Thoracic aorta (tissue), 2 donors: ENCODE measurements at places on chromosomes 2 and 18. TPM values are rescaled to one million over a fixed set of nuclear protein-coding genes. Genes with fewer than 3 reads are reported as not detected.

KCNG2 gene
- 1.5 TPM for total RNA-seq

GRCh38 chr2:32591669-32592463 is 36.0 kb upstream of the TTC27 start:
- DNase-seq = no peak
- peaks cover 6% of the 10 kb centered on the region for H3K36me3 ChIP-seq
- no peak overlapping the region for H3K4me3 ChIP-seq
- H3K27ac ChIP-seq = no peak overlapping the region

DNA sequence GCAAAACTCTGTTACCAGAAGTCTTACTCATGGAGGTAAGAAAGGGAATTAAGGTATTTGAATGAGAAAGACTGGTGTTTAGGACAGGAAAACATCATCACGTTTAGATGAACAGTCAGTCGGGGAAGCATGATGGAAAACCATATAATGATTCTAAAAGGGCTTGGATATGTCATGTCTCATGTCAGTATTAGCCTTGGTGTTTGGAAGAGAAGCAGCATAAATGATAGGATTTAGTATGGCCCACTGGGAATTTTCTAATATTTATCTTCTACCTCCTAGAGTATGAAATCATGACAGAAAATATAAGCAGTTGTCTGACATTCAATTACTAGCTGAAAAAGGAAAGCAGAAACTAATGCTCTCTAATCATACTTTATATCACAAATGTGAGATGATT is 1643.6 kb upstream of the CELF4 start:
- no peak for DNase-seq
- H3K27me3 ChIP-seq = no peaks in the 10 kb centered on the region
- H3K27ac ChIP-seq = no peak overlapping the region
- no peaks in the 10 kb centered on the region for H3K4me1 ChIP-seq
- no peaks in the 10 kb centered on the region for H3K36me3 ChIP-seq

GRCh38 chr2:60641811-60642788 is 88.6 kb upstream of the BCL11A start:
- H3K4me1 ChIP-seq = no peaks in the 10 kb centered on the region
- no peak for DNase-seq
- no peak overlapping the region for H3K4me3 ChIP-seq
- no peak overlapping the region for H3K27ac ChIP-seq
- H3K36me3 ChIP-seq = no peaks in the 10 kb centered on the region
- no peaks in the 10 kb centered on the region for H3K27me3 ChIP-seq

GRCh38 chr2:67446491-67446911 is 49.4 kb downstream of the ETAA1 start:
- H3K4me3 ChIP-seq = no peak overlapping the region
- no peaks in the 10 kb centered on the region for H3K27me3 ChIP-seq
- no peak for DNase-seq
- no peak overlapping the region for H3K27ac ChIP-seq
- no peaks in the 10 kb centered on the region for H3K36me3 ChIP-seq

- no peak overlapping the region for H3K4me3 ChIP-seq
- peaks cover 19% of the 10 kb centered on the region for H3K4me1 ChIP-seq
- no peak overlapping the region for H3K27ac ChIP-seq
- no peak for DNase-seq
- no peaks in the 10 kb centered on the region for H3K36me3 ChIP-seq
These were observed 16.6 kb downstream of the SESTD1 start for GRCh38 chr2:179248024-179248348.

BOK gene
- total RNA-seq = 27.5 TPM

- H3K36me3 ChIP-seq = no peaks in the 10 kb centered on the region
- H3K4me3 ChIP-seq = no peak overlapping the region
- H3K27me3 ChIP-seq = no peaks in the 10 kb centered on the region
- DNase-seq = no peak
- H3K27ac ChIP-seq = no peak overlapping the region
These were observed 965 bp upstream of the ELOA2 start for GRCh38 chr18:47036298-47036874.

GRCh38 chr2:12862541-12862940 is 145.8 kb downstream of the TRIB2 start:
- no peak overlapping the region for H3K27ac ChIP-seq
- DNase-seq = no peak
- H3K4me3 ChIP-seq = no peak overlapping the region
- no peaks in the 10 kb centered on the region for H3K27me3 ChIP-seq
- no peaks in the 10 kb centered on the region for H3K4me1 ChIP-seq
- H3K36me3 ChIP-seq = no peaks in the 10 kb centered on the region

FOXD4L1 gene
- total RNA-seq = not detected

- no peak overlapping the region for H3K4me3 ChIP-seq
- no peak for DNase-seq
- H3K27me3 ChIP-seq = no peaks in the 10 kb centered on the region
- no peaks in the 10 kb centered on the region for H3K36me3 ChIP-seq
- no peak overlapping the region for H3K27ac ChIP-seq
- H3K4me1 ChIP-seq = peaks cover 7% of the 10 kb centered on the region
These were observed 63.0 kb downstream of the ADNP2 start for GRCh38 chr18:80172056-80172455.

DNA sequence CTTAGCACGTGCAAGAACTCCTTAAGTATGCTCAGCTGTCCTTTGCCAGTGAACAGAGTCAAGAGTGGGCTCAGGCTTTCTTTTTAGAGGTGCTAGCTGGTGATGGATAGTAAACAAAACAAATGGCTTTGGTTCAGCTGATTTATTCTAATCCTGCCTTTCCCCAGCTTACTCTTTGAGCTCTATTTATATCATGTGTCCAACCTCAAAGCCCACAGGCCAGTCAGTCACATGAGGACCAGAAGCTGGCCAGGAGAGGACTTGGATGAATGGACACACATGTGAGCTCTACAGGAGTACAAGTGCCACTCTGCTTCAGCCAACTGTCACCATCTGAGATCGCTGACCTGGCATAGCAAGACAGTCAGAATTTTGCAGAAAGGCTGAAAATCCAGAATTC is 59.4 kb downstream of the STK39 start:
- H3K27ac ChIP-seq = no peak overlapping the region
- DNase-seq = no peak
- H3K27me3 ChIP-seq = no peaks in the 10 kb centered on the region
- peaks cover 13% of the 10 kb centered on the region for H3K4me1 ChIP-seq
- no peaks in the 10 kb centered on the region for H3K36me3 ChIP-seq

GRCh38 chr2:172270278-172271079 is 156.9 kb upstream of the ITGA6 start:
- H3K36me3 ChIP-seq = no peaks in the 10 kb centered on the region
- H3K27me3 ChIP-seq = no peaks in the 10 kb centered on the region
- no peak overlapping the region for H3K27ac ChIP-seq
- H3K4me1 ChIP-seq = no peaks in the 10 kb centered on the region
- H3K4me3 ChIP-seq = no peak overlapping the region

DNA sequence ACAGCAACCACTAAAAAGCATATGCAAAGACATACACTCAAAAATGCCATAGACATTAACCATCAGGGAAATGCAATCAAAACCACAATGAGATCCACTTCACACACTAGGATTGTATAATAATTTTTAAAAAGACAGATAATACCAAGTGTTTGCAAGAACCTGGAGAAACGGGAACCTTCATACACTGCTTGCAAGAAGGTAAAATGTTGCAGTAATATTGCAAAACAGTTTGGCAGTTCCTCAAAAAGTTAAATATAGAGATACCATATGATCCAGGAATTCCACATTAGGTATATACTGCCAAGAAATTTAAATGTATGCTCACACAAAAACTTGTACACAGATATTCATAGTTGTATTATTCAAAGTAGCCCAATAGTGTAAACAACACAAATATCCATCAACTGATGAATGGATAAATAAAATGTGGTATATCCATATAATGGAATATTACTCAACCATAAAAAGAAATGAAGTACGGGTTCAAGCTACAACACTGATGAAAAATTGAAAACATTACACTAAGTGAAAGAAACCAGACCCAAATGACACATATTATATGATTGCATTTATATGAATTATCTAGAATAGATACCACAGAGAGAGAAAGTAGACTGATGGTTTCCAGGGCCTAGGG is 14.7 kb upstream of the CHMP3 start:
- no peaks in the 10 kb centered on the region for H3K27me3 ChIP-seq
- no peak for DNase-seq
- no peak overlapping the region for H3K4me3 ChIP-seq
- no peak overlapping the region for H3K27ac ChIP-seq

C2orf66 gene
- total RNA-seq = not detected

GRCh38 chr18:7514796-7515440 is 52.2 kb upstream of the PTPRM start:
- H3K36me3 ChIP-seq = no peaks in the 10 kb centered on the region
- DNase-seq = no peak
- H3K27me3 ChIP-seq = no peaks in the 10 kb centered on the region

- peak overlapping the region; percentile 99 for H3K27ac ChIP-seq
- peak overlapping the region; percentile 60 for H3K4me3 ChIP-seq
- peaks cover 51% of the 10 kb centered on the region for H3K4me1 ChIP-seq
- H3K27me3 ChIP-seq = no peaks in the 10 kb centered on the region
- H3K36me3 ChIP-seq = no peaks in the 10 kb centered on the region
These were observed 37.5 kb upstream of the SEMA4C start for GRCh38 chr2:96907115-96908041.

CLEC4F gene
- total RNA-seq = not detected

MAB21L4 gene
- total RNA-seq = not detected

- no peaks in the 10 kb centered on the region for H3K36me3 ChIP-seq
- no peak within 1 kb of the TSS for H3K27ac ChIP-seq
- no peak within 1 kb of the TSS for H3K4me3 ChIP-seq
- DNase-seq = no peak
- no peaks in the 10 kb centered on the region for H3K27me3 ChIP-seq
These were observed at the start of gene RIT2 for GRCh38 chr18:43115076-43115921. Gene RIT2 (minus strand): TSS chr18:43115685.

DNA sequence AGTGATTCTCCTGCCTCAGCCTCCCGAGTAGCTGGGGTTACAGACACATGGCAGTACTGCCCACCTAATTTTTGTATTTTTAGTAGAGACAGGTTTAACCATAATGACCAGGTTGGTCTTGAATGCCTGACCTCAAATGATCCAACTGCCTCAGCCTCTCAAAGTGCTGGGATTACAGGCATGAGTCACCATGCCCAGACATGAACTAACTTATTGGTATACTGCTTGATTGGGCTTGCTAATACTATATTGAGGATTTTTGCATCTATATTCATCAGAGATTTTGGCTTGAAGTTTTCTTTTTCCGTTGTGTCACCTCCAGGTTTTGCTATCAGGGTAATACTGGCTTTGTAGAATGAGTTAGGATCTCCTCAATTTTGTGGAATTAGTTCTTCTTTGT is 706.1 kb upstream of the HS6ST1 start:
- DNase-seq = no peak
- H3K27ac ChIP-seq = no peak overlapping the region

NEURL3 gene
- not detected for total RNA-seq
